ENCODE measurements at places on chromosomes 13 and 19.

DNA sequence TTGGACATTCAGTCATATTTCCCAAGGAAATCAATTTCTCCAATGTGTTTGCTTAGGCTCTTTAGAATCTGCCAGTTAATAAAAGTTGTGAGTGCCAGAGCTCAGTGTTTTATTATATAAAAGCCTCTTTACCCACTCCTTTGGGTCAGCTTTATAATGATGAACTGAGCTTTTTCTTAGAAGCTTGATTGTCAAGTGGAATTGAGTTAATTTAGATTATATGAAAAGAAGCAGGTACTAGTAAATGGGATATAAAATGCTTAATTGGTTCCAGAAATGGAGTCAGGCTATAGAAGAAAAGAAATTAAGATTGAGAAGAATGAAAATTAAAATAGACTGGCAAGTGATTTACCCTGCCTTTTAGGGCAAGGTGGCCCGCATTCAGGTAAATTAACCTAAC, 363.2 kb downstream of the SLITRK6 start:
- DNase-seq = no peak

DNA sequence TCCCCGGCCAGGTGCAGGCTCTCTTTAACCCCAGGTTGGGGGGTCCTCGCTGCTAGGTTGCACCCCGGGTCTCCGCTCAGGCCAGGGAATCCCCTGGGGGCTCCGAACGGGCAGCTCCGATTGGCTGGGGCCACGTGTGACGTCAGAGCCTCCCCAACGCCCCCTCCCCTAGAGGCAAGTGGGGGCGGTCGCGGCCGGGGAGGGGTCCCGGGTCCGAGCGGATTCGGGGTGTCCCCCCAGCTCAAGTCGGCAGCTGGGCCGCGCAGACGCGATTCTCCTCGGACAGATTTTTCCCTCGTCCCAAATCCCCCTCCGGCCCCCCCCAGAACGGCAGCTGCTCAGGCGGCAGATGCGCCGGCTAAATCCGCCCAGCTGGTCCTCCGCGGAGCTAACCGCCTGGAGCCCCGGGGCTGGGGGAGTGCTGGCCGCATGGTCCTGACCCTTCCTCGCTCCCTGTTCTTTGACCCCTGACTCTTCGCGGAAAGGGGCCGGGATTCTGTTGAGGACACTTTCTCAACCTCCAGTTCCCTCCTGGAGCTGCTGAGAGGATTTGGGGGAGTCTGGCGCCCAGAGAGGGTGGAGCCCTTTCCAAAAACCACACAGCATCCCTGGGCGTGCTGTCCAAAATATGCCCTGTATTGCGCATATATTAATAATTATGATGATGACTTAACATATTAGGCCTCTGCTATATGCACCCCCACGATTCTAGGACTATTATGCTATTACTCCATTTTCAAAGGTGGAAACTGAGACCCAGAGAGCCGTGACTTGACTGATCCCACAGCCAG, 25.4 kb upstream of the SEMA6B start:
- no peak for DNase-seq

DNA sequence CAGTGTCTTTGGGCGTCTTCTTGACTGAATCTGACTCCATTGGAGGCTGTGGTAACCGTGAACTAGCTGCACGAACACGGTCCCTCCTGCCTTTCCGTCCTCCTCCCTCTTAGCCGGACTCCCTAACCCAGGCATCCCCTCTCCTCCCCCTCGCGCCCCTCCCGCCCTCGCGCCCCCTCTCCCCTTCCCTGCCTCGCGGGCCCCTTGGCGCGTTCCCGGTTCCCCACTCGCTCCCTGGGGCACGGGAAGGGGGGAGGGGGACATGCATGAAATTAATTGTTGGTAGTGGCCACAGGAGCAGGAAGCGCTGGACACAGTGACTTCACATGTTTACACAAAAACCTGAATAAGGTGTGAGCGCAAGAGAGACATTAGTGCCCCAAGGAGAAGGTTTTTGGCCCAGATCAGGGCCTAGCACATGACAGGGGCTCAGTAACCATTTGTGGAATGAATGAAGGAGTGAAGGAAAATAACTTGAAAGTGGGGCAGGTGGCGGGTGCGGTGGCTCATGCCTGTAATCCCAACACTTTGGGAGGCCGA, 279 bp downstream of the DMRTC2 start:
- DNase-seq = no peak

GRCh38 chr19:54574051-54574450, 461 bp downstream of the LILRA2 start:
- no peak for DNase-seq

DNA sequence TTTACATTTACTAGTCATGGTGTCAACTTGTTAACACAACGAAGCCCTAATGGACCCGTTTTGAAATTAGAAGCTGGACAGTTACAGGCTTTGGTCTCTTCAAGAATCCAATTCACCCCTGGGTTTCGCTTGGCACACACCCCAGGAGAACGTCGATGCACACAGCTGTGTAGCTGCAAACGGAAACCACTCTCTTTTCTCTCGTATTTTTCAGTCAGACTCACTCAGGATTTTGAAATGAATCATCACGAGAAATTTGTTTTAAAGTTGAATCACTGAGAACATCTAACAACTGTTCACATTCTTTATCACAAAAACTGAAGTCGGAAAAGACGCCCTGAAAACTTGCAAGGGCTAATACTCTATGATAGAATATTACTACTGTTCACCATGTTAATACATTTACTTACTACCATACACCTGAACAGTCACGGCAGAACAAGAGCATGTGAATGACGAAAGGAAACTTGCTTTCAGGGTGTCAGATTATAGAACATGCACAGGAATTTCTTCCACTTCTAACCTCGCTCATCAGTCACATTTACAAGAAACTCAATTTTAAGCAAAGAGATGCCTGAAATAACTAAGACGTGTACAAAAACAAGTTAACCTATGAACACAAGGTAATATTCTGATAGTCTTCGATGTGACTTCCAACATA, 4.7 kb downstream of the PNMA8A start:
- DNase-seq = no peak

GRCh38 chr13:73417012-73417615, 358.3 kb downstream of the KLF5 start:
- DNase-seq = no peak

DNA sequence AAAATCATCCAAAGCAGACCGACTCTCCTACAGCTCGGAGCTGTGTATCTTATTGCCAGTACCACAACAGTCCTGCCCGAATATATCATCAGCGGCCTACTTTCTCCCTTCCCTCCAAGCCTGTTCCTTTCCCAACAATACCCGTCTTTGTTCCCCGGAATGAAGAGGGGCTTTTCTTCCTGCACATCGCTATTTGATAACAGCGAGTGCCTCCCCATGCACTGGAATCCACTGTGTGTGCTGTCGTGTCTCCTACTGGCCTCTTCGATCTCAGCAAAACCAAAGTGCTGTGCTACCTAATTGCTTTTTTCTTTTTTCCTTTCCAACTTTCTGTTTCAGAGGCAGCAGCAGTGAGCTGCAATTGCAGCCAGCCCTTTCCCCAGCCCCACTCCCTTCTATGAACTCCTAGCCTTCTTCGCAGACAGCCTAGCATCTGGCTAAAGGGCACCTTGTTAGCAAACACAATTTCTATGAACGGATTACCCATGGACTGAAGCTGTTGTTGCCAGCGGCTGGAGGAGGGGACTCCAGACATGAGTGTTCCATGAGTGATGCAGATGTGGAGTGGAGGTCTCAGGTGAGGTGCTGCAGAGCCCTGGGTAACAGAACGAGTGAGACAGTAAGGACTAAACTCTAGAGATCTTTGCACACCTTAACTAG, 43.4 kb downstream of the EFNB2 start:
- DNase-seq = no peak

GRCh38 chr13:90824032-90824431, 523.5 kb upstream of the MIR17HG start:
- no peak for DNase-seq

- no peak for DNase-seq
Measured at GRCh38 chr13:114108894-114109293, 23.5 kb downstream of the RASA3 start.

DNA sequence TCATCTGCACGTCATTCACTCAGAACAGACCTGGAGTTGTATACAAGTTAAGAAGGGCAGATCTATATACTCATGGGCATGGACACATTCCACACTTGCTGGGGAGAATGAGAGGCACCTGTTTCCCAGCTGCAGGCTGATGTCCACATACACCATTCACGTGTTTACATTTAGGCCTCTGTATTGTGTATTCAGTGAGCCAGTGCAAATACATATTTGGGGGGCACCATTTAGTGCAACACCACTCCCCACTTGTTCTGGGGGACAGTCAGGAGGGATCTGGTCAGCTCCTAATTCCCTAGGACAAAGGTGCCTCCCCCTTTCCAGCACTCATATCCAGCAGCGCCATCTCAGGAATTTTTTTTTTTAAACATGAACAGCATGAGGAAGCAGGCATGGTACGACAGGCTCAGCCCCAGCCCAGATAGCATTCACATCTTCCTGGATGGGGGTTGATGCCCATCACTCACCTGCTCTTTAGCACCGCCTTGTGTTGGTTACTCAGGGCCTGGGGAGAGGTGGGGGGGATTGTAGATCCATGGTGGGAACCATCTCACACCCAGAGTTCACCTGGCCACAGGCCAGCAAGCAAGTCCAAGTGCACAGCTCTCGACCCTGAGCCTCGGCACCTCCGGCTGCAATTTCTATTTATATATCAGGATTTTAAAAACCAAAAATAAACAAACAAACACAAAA, 56.9 kb upstream of the ZNF254 start:
- no peak for DNase-seq

GRCh38 chr13:66154976-66155375, 1075.2 kb downstream of the PCDH9 start:
- no peak for DNase-seq

GRCh38 chr19:611481-611868, 21.8 kb downstream of the HCN2 start:
- DNase-seq = no peak

DNA sequence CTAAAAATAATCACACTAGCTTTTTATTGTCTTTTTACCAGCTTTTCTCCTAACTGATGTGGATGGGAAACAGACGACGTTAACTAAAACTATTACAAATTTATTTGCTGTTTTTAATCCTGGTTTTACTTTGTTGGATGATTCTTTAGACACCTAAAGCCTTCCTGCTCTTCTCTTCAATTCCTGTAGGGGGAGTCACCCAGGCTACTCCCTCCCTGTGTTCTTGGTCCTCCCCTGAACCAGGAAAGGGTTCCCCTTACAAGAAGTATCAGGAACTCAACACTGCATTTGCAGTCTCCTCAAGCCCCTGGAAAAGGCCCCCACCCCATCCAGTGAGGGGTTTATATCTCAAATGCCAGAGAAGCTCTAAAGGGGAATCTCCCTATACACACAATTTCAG, 206.1 kb downstream of the SUCLA2 start:
- DNase-seq = no peak

GRCh38 chr19:56110515-56111448, 10.3 kb downstream of the ZNF787 start:
- no peak for DNase-seq

DNA sequence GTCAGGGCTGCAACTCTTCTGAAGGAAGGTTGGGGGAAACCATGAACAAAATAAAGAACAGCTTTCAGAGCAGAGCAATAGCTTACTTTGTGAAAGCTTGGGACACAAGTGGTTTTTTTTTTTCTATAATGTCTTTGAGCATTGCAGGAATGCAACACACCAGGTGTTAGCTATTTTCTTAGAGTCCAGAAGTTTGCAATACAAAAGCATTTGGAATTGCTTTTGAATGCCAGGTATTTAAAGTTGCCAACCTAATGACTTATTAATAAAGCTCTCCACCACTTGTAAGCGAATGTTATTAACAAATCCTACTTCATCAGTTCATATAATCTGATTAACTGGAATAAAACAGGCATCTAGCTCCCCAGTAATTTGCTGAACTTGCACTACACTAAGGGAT, 172.6 kb downstream of the NUFIP1 start:
- DNase-seq = no peak

DNA sequence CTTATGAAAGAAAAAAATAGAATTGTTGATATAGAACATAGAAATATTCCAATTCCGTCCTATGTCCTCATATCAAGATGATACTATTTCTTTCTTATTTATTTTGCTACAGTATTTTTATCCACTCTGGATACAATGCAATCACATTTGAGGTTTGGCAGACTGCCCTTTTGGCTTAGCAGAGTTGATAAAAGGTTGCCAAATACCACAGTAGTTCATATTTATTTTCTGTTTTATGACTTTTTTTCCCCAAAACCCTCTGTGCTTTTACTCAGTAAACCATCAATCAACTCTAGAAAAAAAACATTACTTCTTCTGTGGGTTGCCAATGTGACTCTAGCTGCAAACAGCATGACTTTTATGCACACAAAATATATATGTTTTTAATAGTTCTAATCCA, 424.5 kb downstream of the PCDH9 start:
- DNase-seq = peak; percentile 14

- no peak for DNase-seq
Measured at GRCh38 chr19:4302243-4302640, at the start of gene TMIGD2. TSS of gene TMIGD2 (minus strand) at chr19:4302389. CDS start at chr19:4302385, 4 bp downstream.

- no peak for DNase-seq
Measured at GRCh38 chr19:49679771-49680413, 2.8 kb downstream of the PRMT1 start.

DNA sequence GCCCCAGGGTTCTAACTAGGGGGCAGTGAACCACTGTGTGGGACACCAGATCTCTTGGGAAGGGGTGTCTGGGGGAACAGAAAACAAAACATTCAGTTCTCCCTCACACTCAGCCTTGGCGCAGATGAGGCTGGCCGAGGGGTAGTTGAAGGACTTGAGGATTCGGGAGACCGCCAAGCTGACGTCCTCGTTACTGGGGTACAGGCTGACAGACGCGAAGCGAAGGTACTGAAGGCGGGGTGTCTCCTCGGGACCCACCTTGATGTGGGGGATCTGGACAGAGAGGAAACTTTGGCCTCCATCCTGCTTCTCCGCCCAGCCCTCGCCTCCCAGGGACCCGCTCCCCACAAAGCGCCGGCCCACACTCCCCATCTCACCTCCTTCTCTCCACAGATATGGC, 7.6 kb downstream of the GRIK5 start:
- no peak for DNase-seq

GRCh38 chr13:110625771-110626321, 10.5 kb downstream of the NAXD start:
- no peak for DNase-seq

- DNase-seq = no peak
Measured at GRCh38 chr13:41457589-41458186, 338 bp downstream of the RGCC start.

DNA sequence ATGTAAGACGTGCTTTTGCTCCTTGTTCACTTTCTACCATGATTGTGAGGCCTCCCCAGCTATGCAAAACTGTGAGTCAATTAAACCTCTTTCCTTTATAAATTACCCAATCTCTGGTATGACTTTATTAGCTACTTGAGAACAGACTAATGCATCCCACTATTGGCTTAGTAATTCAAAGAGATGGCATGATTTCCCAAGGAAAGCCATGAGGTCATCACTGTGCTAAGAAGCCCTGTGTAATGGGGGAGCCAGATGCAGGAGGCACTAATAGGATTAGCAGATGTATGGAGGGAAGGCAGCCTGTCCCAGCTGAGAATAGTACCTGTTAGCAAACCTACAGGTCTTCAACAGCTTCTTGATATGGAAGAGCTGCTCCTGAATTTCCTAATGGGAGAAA, 38.1 kb downstream of the RUBCNL start:
- DNase-seq = no peak
